ENCODE measurements at places on chromosomes 4 and X.
A peak's percentile ranks its signal among the peaks of the same experiment; 100 is the strongest.

DNA sequence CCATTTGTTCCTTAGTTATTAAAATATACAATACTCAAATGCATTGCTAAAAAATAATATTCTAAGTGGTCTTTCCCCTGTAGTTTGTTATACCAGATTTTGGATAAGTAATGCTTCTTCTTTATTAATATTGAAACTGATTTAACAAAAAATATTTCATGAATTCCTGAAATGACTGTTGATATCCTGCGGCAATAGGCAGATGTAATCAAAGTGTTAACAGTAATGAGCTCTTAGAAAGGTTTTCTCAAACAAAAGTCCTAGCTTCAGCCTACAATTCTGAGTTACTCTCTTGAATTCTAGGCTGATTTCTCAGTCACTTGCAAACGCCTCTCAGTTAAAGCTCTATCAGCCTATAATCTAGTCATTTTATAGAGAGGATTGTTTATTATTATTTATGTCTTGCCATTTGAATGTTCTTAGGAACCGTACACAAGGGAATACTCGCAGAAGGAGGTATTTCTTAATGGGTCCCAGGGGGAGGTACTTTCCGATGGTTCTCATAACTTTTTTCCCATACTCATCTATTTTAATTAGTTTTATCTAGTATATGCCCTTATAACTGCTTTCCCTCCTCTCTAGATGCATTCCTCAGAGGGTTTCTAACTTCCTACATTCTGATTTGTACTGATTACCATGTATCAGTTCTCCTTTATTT lies 96.8 kb downstream of the FNIP2 start:
- DNase-seq, result no peak

- DNase-seq, result no peak
Observed at GRCh38 chrX:13464599-13465275, 104.7 kb upstream of the EGFL6 start.

DNA sequence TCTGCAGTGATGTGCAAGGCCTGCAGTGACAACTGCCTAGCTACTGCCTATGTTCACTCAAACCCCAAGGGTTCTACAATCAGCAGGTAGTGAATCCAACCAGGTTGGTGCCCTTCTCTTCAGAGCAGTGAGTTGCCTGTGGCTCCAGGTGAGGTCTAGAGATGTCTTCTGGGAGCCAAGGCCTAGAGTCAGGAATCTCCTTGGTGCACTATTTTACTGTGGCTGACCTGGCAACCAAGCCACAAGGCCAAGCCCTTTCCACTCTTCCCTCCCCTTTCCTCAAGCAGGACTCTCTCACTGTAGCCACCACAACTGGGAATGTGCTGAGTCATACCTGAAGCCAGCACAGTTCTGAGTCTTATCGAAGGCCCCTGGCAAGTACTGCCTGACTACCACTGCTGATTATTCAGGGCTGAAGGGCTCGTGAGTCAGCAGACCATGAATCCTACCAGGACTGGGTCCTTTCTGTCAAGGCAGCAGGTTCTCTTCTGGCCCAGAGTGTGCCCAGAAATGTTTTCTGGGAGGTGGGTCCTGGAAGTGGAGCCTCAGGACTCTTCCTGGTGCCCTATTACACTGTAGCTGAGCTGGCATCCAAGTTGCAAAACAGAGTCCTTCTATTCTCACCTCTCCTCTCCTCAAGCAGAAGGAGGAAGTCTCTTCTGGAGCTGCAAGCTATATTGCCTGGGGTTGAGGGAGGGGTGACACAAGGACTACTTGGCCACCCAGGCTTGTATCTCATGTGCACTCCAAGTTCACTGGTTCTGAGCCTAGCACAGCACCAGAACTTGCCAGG lies 111.6 kb downstream of the BTC start:
- DNase-seq, result no peak

- DNase-seq, result no peak
Observed at GRCh38 chrX:111260451-111260850, 9.8 kb downstream of the CAPN6 start.

GRCh38 chr4:83581411-83582288 lies 45.7 kb downstream of the GPAT3 start:
- DNase-seq, result peak; percentile 31
